ENCODE measurements at places on chromosomes 16 and 17.

- DNase-seq, result no peak
These were observed 7.1 kb downstream of the NTN1 start for GRCh38 chr17:9028202-9028987.

DNA sequence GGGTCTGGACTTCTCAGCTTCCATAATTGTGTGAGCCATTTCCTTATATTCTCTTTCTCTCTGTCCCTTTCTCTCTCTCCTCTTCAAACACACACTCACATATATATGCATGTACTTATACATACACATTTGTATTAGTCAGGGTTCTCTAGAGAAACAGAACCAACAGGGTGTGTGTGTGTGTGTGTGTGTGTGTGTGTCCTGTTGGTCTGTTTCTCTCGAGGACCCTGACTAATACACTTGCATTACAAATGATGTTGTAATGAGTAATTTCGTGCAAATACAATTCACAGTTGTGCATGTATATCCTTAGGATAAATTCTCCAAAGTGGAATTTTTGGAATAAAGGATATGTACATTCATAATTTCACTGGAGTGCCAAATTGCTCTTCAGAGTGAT is 115.3 kb downstream of the NPIPB5 start:
- DNase-seq, result no peak

DNA sequence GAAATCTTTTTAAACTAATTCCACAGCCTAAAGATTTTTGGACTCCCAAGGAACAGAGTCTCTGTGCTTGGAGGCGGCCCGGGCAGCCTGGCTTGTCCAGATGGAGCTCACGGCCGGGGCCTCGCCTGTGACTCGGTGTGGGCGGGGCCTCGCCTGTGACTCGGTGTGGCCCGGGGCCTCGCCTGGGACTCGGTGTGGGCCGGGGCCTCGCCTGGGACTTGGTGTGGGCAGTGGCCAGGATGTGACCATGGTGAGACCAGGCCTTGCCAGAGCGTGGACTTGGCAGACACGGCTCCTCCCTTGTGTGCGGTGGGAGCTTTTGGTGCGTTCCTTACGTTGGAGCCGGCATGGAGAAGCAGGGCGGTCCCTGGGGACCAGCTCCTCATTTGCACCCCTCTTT is 92.3 kb downstream of the METRNL start:
- no peak for DNase-seq

GRCh38 chr17:82638183-82638773 is 10.0 kb downstream of the WDR45B start:
- DNase-seq, result no peak

DNA sequence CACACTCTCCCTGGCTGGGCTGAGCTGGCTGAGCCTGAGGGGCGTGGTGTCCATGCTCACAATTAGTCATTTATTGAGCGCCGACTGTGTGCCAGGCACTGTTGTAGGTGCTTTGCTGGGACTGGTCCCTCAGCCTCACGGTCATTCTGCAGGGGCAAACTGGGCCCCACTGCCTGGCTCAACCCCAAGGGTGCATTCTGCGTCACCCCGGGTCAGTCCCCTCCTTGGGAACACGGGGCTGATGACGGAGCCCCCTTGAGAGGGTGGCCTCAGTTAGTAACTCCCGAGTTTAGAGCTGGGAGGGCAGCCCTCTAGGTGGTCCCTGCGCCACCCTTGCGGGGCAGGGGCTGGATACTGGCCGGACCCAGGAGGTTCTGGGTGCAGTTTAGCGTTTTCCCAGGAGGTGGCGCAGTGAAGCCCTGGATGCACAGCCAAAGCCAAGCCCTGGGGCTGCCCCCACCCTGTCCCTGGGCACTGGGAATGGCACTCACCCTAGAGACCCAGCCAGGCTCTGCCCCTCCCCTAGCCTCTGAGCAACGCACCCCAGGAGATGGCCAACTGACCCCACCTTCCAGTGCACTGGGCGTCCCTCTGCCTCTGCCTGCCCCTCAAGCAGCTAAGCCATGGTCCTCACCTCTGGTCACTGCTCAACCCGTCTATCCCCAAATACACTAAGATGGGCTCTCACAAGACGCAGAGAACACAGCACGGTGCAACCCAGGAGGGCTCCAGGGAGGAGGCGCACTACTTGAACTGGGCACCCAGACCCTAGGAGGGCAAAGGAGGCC is 243.2 kb upstream of the GSE1 start:
- peak; percentile 13 for DNase-seq

GRCh38 chr16:69481901-69482341 is 57.5 kb downstream of the CYB5B start:
- DNase-seq, result no peak

DNA sequence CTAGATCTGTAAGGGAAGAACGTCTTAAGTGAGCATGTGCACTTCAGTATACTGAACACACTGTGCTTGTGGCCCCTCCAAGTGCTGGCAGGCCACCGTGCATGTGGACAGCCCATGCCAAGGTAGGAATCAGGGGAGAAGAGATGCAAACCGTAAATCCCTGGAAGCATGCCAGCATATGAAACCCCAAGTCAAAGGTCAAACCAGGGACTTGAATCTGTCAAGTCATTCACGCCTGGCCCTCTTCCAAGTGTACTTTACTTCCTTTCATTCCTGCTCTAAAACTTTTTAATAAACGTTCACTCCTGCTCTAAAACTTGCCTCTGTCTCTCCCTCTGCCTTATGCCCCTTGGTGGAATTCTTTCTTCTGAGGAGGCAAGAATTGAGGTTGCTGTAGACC is 2.8 kb upstream of the ATXN2L start:
- no peak for DNase-seq

GRCh38 chr16:31678649-31679325 is 151.1 kb downstream of the AHSP start:
- DNase-seq, result no peak

- DNase-seq, result no peak
These were observed 2.0 kb downstream of the RHBDF2 start for GRCh38 chr17:76499267-76499667.

- no peak for DNase-seq
These were observed 48.9 kb downstream of the FBXL20 start for GRCh38 chr17:39352511-39352910.

DNA sequence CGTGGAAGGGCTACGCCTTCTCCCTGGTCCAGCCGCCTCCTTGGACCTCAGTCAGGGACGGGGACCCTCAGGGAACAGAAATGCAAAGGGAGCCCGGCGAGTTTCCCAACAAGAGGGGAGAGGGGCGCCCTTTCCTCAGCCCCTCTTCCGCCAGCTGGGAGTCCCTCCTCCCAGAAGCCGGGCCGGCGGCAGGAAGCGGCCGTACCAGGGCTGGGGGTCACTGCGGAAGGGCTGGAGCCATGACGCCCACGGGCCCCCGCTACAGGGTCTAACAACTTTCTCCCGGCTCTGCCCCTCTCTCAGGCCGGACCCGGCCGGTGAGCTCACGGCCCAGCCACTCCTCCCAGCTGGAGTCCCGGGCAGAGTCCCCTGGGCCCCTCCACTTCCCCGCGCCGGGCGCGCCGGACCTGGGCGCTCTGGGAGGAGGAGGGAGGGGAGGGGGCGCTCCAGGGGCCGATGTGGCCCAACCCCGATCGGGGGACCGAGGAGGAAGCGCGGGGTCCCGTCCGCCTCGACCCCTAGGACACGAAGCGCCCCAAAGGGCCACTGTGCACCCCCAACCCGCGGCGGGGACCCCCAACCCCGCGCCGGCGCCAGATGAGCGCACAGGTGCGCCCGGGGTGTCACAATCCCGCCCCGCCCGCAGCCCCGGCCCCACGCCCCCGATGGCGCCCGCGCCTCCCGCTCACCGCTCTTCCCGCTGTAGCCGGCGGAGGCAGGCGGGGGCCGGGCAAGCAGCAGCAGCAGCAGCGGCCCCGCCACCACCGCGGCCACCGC is 578 bp downstream of the PGAP6 start:
- DNase-seq, result no peak

- DNase-seq, result no peak
These were observed 3.4 kb downstream of the MNT start for GRCh38 chr17:2397247-2398171.

DNA sequence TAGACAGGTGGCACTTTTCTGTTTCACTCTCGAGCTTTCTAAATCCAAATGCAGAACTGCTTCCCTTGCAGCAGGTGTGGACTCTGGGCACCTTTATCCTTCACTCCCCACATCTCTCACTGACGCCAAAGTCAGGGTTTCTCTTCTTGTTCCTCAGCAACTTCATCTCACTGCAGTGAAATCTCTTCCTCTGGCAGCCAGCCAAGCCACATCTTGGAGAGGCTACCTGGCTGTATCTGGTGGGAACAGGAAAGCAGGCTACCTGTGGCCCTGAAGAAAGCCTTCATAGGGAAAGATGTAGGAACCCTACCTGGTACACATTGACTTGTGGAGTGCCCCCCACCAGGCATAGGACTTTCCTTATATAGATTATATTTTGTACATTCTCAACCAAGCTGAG is 159.1 kb downstream of the UTP18 start:
- no peak for DNase-seq

DNA sequence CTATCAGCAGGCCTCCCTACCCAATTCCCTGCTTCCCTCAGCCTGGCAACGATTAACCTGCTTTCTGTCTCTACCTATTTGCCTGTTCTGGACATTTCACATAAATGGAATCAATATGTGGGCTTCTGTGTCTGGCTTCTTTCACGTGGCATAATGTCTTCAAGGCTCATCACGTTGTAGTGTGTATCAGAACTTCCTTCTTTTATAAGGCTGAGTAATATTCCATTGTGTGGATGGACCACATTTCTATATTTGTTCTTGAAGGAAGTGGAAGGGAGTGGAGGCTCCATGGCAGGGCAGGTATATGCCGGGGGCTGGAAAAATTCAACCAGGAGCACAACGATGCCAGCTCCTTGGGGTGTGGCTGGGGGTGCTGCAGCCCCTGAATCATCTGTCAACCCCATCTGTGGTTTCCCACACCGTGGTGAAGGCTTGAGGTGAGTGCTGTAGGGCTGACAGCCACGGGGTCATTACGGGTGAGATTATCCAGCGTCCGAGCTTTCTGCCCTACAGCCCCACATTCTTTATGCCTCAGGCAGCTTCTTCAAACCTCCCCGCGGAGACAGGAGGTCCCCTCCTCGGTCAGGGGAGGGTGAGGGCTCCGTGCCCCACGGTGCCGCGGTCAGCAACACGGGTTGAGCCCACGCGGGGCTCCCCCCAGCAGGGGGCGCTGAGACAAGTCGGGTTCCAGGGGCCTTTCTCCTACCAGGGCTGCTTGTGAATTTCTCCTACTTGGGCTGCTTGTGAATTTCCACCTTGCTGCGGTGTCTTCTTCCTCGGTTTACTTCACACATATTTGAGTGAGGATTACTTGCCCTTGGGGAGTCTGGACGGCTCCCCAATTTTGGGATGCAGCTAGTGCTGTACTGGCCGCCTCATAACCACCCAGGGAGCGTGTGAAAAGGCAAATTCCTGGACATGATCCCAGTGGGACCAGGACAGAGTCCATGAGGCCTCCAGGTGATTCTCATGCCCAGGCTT is 18.3 kb upstream of the WFIKKN2 start:
- no peak for DNase-seq

DNA sequence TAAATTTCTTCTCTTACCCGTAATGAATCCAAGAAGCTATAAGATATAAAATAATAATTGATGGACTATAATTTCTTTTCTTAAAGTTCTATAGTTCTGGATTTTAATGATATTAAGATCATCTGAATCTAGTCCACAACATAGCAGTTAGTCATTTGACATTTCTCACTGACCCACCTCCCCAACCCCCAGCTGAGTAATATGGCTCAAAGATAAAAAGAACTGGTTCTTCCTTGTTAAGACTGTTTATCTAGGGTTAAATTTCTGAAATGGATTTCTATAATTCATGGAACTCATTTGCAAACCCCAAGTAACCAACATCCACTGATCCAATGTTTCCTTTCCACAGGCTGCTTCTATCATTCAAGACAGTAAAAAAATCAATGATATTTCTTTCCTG is 133.9 kb upstream of the SOX9 start:
- DNase-seq, result no peak

DNA sequence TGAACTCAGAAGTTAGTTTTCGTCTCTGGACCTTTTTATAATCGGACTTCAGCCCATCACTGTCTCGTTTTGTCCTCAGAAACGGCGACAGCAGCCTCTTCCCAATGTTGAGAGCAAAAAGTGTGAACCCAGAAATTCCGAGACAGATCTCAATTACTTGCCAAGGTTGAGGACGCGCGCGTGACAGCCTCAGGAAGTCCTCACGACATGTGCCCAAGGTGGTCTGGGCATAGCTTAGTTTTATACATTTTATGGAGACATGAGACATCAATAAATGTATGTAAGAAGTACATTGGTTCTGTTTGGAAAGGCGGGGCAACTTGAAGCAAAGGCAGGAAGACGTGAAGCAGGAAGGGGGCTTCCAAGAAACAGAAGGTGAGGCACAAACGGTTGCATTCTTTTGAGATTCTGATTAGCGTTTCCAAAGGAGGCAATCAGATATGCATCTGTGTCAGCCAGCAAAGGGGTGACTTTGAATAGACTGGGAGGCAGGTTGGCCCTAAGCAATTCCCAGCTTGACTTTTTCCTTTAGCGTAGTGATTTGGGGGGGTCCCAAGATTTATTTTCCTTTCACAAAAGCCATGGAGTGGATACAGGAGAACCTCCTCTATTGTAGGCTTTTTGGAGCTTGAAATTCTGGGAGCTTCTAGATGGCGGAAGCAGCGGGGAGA is 583 bp upstream of the ZNF747 start:
- no peak for DNase-seq

- no peak for DNase-seq
These were observed 55.1 kb upstream of the CNTNAP4 start for GRCh38 chr16:76222087-76222486.
